ENCODE measurements at places on chromosomes 5 and 9. TPM values are rescaled to one million over a fixed set of nuclear protein-coding genes. Genes with fewer than 3 reads are reported as not detected.
A peak's percentile ranks its signal among the peaks of the same experiment; 100 is the strongest.

DNA sequence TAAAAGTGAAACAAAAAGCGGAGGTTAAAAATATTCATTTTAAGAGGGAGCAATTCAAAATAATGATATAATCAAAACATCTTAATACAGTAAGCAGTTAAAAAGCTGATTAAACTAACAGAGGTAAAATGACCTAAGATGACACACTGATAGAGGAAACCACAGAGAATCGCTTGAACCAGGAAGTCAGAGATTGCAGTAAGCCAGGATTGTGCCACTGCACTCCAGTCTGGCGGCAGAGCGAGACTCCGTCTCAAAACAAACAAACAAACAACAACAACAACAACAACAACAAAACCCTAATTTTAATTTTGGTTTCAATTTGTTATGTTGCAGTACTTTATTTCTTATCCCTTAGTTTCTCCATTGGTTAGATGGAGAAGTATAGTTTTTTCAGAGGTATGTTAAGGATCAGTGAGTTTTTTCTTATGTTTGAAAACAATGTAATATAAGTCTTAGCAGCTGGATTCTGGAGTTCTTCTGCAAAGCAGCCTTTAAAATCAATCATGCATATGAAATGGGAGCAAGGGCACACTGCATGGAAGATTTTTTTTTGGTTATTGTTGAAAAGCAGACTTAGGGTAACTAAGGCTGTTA, 58.5 kb downstream of the MLANA start:
- DNase-seq: peak; percentile 60

The CETN3 gene
- total RNA-seq: 15.7 TPM

The RLN1 gene
- 0.26 TPM for total RNA-seq

- peak; percentile 77 for DNase-seq
Observed at GRCh38 chr5:78677777-78678668, 29.5 kb upstream of the LHFPL2 start.

GRCh38 chr5:126499853-126500342, 76.7 kb downstream of the GRAMD2B start:
- DNase-seq: no peak

GRCh38 chr5:40480392-40480791, 199.3 kb upstream of the PTGER4 start:
- no peak for DNase-seq

GRCh38 chr5:54959673-54960418, 25.5 kb downstream of the ESM1 start:
- DNase-seq: peak; percentile 12

All from bronchial epithelial cell (primary cell).